ENCODE measurements at places on chromosomes 6 and 20.

- DNase-seq, result no peak
These were observed 2.6 kb upstream of the SLC22A7 start for GRCh38 chr6:43295456-43295855.

- no peak for DNase-seq
These were observed 6.3 kb downstream of the ZKSCAN3 start for GRCh38 chr6:28355743-28356665.

DNA sequence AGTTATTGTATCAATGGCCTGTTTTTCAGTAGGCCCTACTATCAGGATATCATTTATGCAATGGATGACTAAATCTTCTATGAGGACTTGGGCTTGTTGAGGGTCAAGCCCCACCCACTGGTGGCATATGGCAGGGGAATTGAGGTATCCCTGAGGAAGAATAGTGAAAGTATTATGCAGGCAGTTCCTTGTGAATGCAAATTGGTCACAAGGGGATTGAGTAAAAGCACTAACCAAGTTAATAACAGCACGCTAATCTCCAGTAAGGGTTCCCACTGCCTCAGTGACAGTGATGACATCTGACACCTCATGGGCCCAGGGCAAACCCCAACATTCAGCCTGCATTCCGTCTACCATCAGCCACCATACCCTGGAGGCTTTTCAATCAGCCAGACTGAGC lies 14.9 kb downstream of the BPIFA1 start:
- DNase-seq, result no peak

- DNase-seq, result no peak
These were observed 301.4 kb upstream of the TBX18 start for GRCh38 chr6:85065831-85066230.

- no peak for DNase-seq
These were observed 40.6 kb downstream of the TXLNB start for GRCh38 chr6:139251045-139251690.

GRCh38 chr6:53446151-53446550 lies 97.4 kb upstream of the ELOVL5 start:
- no peak for DNase-seq

DNA sequence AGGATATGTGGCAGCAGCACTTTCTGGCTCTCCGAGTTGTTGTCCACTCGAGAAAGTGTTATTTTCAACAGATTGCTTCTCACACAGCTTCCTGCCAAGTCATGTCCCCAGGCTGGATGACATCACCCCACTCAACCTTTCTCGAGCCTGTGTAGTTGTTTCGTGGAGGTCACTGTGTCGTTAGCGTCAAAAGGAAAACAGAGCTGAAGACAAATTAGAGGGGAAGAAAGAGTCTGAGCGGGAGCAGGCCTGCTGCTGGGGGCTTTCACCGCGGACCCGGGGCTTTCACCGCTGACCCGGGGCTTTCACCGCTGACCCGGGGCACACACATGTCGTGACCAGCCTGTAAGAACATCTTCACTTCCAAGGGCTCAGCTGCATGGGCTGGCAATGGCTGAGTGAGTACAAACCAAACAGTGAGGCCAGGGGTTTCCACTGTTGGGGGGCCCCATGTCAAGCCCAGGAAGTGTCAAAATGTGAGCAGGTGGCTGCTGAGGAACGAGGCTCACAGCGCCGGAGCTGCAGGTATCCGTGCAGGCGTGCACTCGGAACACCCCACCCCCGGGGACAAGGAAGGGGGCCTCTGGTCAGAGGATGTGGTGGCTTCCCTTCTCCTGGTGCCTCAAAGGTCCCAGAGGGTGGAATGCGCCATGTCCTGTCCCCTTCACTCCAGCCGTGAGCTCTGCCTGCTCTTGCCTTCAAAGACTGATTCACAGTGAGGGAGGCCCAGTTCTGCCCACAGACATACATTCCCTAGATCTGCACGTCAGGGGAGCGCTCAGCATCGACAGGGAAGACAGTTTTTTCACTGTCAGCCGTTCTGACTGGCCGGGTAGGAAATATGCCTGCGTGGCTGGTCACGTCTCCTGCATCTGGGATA lies 365.9 kb downstream of the TAF4 start:
- DNase-seq, result no peak

- no peak for DNase-seq
These were observed 1.5 kb downstream of the SLC9A8 start for GRCh38 chr20:49814057-49814694.

DNA sequence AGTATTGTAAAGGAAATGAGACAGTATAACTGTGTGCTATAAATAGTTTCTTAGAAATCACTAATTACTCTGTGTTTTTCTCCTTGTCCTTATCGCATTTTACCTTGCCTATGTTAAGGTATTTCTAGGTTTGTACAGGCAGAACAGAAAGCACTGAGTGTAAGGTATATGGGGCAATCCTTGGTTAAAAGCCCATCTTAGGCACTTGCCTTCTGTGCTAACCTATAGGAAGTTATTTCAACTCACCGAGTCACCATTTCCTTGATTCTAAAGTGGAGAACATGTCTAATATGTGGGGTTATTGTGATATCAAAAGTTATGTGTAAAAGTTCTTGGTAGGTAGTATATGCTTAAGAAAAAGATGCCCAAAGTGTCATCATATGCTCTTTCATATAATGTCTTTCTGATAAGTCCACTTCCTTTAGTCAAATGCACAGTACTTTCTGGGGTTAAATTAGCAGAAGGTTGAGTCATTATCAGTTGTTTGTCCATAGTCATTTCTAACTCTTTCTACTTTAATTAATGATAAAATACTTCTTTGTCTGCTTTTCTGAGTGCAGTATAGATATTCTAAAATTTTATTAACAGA lies 276.4 kb downstream of the UTRN start:
- no peak for DNase-seq
